ENCODE measurements at places on chromosomes 13 and 19.

DNA sequence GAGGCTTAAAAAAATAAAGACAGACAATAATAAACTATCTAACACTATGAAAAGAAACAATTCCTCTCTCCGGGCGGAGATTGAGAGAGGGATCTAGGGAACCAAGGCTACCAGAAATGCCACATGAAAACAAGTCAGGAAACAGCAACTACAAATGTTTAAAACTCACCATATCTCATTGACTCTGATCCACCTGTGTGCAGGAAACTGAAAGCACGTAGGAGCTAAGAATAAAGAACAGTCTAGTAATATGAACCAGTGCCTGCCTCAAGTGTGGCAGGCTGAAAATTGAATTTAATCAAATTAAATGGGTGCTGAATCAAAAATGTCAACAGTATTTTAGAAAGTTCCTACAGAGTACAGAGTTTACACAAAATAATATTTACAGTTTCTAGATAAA, 1701.0 kb downstream of the SLITRK5 start:
- no peak for DNase-seq

- no peak for DNase-seq
Measured at GRCh38 chr13:43783820-43784219, 3.0 kb downstream of the ENOX1 start.

DNA sequence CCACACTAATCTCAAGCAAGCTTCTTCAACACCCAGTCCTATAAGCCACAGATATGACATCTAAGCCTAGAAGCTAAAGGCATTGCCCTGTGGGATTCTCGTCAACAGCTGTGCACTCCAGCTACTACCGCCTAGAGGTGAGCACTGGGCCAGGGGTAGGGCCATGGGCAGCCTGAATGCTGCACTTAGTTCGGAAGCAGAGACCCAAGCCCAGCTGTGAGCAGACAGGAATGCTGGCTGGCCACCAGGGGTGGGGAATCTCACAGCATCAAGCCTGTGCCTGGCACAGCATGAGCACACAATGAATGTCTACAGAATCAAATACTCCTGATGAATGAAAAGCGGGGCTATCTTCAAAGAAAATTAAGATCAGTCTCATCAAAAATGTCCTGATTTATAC, 167.5 kb upstream of the UBL3 start:
- no peak for DNase-seq

- DNase-seq: no peak
Measured at GRCh38 chr13:20939662-20940061, 37.1 kb upstream of the XPO4 start.

DNA sequence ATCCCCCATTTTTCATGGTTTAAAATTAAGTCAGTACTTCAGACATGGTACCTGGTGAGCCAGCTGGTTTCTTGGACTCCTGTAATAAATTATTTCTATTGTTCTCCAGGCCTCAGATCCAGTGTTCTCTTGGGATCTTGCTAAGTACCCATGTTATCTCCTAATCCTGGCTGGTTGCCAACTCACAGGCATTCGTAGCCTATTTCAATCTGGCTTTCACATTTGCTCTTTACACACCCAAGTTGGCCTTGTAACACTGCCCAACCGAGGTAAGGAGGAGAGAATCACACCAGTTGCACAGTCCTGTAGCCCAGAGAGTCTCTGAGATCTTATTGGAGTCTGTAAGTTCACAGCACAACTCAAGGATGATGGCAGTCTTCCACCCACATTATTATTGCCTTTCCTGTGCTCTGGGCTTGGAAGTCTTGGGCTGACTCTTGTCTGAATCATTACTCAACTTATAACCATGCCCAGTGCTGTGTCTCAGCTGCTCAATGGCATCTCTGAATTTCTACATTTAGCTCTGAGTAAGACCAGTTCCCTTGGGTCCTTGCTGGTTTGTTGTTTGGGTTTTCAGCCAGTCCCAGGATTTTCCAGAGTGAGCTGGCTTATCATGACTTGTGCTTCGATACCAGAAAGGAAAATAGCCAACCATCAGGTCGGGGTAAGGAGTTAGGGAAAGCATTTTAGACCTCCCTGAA, 76.6 kb upstream of the KLF12 start:
- DNase-seq: no peak

DNA sequence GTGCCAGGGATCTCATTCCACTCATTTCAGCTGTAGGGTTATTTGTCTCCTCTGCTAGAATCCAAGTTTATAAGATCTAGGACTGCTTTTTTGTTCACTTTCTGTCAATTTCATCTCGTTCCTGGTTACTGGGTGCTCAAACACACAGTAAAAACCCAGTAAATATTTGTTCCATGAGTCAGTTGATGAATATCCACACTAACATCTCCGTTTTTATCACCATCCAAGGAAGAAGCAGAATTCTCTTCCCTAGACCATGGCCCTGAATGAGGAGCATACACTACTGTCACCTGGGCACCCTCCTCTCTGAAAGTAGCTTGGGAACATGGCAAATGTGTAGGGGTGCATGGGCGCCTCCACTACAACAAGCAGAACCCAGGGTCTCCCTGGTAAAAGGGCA, 390.8 kb downstream of the FOXO1 start:
- no peak for DNase-seq

Measured in stimulated activated CD8-positive, alpha-beta memory T cell treated with anti-CD3 and anti-CD28 coated beads, Interleukin-7, amount 100 ng/mL, for 24 hours (primary cell).